ENCODE measurements at places on chromosomes 6 and 20.

DNA sequence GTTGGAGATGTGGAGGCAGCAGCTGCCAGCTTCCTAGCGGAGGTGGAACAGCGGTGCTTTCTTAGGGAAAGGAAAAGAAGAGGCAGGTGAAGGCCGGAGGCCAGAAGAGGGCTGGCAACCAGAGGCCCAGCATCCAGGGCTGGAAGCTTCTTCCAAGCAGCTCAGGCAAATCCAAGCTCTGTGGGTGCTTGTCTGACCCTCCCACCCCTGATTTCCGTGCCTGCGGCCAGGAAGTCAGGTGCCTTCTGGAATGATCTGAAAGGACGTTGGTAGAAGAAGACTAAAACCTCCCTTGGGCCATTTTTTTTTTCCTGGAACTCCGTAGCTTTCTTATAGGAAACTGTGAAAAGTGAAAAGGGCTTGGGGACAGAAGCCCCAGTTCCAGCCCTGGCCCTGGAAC lies 33.1 kb upstream of the GABRR1 start:
- DNase-seq: no peak

DNA sequence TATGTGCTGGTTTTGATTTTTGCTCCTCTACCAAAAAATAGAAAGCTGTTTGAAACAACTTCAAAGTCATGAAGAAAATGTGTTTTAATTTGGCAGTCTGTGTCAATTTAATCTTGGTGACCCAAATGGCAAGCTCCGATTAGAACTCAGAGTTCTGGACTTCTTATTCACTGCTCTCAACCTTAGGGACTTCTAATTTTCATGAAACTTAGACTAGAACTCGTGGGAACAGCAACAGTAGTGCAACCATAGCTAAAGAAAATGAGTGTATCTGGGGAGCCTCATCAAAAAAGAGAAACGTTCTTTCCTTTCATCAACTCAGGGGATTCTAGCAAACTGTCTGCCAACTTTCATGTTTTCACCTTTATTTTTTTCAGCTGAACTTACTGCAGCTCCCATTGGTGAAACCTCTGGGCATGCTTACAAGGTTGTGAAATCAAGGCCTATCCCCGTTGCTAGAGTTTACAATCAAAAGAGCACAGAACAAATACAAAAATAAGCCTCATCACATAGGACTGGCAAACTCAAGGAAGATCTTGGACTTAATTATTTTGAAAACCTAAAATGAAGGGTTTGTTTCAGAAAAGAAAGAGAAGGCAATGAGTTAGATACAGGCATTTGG lies 114.0 kb upstream of the HSF2 start:
- no peak for DNase-seq

DNA sequence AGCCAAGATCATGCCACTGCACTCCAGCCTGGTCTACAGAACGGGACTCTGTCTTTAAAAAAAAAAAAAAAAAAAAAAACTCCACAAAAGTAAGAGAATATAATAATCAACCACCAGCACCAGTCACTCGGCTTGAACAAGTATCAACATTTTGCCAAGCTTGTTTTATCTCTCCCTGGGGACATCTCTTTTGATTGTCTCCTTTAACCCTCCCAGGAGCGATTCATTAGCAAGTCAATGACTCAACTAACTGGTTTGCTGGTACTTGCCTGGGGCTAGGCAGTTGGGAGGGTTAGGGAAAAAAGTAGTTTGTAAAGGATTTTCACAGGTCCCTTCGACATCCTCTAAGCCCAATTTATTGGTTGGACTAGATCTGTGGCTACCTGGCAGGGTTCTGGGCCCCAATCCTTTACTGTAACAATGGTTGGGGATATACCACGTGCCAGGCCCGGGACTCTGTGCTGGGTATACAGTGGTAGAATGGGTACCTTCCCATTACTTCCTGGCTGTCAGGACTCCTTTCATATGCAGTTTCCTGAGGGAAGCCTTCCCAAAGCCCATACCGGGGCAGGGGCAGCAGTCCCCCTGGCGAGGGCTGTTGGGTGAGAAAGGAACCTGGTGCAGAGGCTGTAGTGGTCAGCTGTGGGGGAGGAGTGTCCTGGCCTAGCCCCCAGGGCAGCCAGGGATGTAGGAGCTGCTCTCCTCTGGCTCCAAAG lies 12.2 kb downstream of the TGIF2 start:
- no peak for DNase-seq

DNA sequence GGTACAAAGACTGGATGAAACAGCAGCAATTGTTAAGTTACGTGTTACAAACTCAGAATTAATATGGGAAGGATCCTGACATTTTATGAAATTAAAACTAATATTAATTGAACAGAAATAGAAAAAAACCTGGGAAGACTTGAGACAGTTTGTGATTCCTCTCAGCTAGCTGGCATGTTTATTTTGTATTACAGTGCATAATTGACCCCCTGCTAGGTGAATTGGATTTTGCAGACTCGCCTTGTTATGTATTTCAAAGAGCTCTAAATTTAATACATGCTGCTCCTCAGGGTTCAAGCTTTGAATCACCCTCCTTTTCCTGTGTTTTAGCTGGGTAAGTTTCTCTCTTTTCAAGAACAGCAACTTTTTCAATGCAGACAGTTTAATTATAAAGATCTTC lies 339.4 kb downstream of the PLCB1 start:
- DNase-seq: no peak

DNA sequence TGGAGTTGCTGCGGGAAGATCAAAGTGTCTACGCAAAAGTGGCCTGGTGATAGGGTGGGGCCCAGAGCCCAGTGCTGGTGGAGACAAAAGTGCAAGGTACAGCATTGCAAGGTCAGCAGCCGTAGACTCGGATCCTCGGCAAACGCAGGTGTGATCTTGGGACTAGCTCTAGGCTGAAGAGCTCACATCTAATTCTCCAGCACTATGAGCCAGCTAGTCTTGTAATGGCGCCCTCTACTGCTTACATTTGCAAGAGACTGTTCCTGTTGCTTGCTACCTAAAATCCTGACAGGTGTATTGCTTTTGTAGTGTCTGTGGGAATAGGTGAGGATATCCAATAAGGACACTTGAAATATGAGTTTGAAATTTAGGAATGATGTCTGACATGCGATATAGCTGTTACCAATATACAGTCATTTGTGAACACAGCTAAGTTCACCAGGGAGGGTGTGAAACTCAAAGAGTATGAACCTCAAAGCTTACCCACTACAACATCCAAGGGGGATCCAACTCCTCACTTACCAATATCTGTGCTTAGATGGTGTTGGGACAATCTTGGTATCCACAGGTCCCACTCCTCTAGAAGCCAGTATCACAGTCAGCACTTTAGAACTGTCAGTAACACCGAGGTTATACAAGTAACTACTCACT lies 58.4 kb downstream of the PDE7B start:
- DNase-seq: peak; percentile 47

- DNase-seq: no peak
Observed at GRCh38 chr6:165040440-165040839, 269.0 kb downstream of the C6orf118 start.

DNA sequence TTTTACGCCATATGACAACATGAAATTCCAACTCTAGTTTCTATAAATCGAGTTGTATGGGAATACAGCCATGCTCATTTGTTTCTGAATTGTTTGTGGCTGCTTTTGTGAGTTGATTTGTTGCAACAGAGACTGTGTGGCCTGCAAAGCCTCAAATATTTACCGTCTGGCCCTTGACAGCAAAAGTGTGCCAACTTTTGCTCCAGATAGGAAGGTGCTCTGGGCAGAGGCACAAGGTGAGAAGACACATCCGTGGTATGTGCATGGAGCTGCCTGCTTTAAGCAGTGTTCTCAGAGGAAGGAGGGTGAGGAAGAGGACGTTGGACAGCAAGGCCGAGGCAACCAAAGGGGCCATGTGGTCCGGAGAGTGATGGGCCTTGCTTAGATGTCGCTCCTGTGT lies 57.4 kb downstream of the IYD start:
- DNase-seq: no peak

DNA sequence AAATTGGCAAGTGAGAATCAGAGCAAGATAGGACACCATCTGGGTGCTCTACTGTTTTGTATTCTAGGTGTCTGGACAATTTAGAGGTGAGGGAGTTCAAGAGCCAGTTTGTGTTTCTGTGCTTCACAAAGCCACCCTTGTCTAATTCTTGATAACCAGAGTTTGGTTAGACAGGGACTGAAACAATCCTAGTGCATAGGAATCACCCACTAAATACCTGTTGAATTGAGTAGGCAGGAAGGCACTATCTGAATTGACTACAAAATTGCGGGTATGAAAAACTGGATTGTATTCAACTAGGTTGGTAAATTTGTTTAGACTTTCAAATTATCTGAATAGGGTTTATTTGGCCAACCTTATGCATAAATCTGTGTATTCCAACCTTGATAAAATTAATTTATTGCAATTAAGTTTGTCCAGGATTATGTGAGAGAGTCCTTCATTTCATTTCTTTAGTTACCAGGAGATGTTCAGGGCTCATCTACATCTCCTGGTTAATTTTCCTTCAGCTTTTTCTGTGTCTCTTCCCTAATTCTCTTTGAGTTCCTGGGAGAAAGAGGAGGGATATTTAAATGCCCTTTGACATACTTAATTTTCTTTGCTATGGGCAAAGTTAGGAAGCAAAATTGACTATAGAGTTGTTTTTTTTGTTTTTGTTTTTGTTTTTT lies 1.7 kb downstream of the TPX2 start:
- DNase-seq: no peak

GRCh38 chr20:12411246-12411940 lies 493.7 kb downstream of the BTBD3 start:
- DNase-seq: no peak

GRCh38 chr20:39421571-39422105 lies 459.5 kb downstream of the DHX35 start:
- no peak for DNase-seq

GRCh38 chr6:15993716-15994228 lies 135.1 kb upstream of the MYLIP start:
- no peak for DNase-seq

DNA sequence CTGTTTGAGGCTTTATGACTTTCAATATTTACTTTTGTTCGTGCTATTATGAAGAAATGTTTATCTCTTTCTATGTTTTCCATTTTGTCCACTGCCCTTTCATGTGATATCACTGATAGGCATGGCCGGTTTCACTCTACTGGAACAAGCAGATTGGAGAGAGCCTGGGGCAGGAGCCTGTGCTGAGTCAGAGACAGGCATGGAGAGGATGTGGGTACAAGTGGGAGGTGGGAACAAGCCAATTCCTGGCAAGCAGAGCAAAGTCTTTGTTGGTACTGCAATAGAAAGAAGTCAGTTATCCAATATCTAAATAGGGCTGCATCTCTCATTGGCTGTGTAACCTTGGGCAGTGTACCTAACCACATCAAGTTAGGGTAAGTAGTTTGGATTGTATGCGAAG lies 545.6 kb upstream of the MAP3K7 start:
- DNase-seq: no peak

DNA sequence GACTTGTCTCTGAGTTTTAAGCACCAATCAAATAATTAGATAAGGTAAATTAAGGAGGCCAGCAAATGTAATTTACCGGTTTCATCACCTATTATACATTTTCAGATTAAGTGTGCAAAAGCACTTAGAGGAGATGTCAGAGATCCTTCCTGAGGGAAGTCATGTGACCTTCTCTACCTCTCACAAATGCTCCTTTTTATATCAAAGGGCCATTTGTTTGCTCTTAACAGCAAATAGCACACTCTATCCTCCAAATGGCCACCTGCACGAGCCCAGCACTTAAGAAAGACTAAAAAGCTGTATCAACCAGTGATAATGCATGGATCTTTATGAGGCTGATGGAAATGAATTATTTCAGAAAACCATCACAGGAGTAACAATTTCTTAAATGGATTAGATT lies 149.4 kb downstream of the ELOVL4 start:
- no peak for DNase-seq

GRCh38 chr6:107056796-107057195 lies 28.8 kb downstream of the MTRES1 start:
- no peak for DNase-seq

DNA sequence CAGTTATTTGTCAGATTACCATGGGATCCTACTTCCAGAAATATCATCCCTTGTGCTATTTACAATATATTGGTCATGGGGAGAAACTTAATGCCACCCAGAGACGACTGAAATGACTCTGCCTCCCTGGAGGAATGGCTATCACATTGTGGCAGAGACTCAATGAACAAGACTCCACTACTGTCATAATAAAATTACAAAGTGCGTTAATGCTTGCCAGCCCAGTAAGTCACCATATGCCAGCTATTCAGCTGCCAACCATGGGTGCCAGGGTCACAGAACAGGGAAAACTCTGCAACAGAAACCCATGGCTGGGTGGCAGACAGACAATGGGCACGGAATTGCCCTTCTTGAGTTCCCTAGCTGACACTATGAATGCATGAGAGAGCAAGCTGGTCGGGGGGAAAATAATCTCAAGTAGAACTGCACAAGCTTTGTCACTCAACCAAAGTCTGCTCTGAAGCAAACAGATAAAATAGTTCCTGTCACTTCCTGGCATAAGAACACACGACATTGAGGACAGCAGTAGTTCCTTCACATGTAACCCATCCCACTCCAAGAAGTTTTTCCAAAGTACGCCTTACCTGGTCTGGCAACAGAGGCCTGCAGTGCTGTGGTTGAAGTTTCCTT lies 32.1 kb downstream of the TP53INP2 start:
- DNase-seq: no peak

GRCh38 chr6:15301179-15302006 lies 55.5 kb downstream of the JARID2 start:
- no peak for DNase-seq

DNA sequence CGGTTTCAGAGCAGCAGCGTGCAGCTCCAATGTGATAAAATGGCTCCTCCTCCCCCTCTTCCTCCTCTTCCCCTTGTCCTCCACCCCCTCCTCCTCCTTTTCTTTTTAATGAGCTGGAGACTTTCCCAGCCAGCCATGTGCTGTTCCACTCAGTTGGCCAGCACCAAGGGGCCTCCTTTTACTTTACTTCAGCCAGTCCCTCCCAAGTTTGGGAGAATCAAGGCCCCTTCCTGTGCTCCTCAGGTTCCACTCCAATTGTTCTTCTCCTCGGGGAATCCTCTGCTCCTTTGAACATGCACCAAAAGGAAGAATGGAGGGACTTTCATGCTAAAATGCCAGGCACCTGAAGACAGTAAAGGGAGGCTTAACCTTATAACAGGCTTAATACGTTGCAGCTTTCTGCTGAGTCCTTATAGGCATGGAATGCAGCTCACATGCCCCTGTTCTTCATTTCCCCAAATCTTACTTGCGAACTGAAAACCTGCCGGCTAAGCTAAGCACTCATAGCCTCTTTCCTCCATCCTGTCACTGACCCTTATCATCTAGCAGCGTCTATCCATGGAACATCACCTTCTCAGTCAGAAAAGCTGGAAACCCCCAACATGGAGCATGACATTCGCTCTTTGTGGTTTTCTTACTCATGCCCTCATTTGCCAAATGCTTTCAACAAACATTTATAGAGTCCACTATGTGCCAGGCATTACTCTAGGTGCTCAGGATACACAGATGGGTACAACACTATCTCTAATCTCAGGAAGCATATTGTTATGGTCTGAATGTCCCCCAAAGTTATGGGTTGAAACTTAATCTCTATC lies 170.6 kb downstream of the PHACTR1 start:
- no peak for DNase-seq

DNA sequence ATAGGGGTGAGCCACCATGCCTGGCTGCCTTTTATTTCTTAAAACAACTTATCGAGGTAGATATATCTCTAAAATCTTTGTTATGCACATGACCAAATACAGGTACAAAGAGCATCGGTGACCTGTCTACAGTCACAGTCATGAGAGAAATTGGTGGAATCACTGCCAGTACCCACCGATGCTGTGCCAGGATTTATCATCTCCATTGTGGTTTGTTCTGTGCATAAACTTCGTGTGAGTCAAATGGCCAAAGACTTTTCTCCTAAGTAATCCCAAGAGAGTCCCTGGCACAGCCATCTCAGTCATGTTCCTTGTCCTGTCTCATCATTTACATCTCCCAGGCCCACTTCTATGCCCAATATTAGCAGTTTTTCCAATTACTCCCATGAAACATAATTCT lies 9.0 kb downstream of the GSTA3 start:
- DNase-seq: no peak
